Stimulated activated effector memory CD8-positive, alpha-beta T cell treated with anti-CD3 and anti-CD28 coated beads, Interleukin-12 subunit alpha, Interleukin-12 subunit beta, amount 100 ng/mL, for 72 hours (primary cell): ENCODE measurements at places on chromosomes 1 and 21.

DNA sequence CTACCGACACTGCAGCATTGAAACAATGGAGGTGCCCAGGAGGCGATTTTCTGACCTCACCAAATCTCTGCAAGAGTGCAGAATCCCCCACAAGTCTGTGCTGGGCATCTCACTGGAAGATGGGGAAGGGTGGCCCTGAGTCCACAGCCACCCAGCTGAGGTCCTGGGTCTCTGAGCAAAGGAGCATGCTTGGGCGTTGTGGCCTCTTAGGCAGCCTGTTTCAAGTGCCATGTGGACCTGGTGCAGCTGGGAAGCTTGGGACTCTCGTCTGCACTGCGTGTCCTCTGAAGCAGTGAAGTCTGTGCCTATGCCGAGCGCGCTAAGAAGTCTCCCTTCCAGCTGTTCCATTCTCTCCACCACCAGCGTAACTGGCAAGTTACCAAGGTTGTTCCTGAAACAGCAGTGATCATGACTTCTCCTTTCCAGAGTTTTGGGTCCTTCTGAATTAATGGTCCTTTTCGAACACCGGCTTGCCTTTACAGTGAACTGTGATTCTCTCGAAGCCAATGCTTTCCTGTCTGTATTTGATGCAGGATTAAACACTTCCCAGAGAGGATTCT lies 5.0 kb upstream of the PLA2G2C start:
- DNase-seq = no peak

- DNase-seq = no peak
These were observed 1024.8 kb downstream of the PLA2G4A start for GRCh38 chr1:187853505-187853904.

- no peak for DNase-seq
These were observed 9.9 kb downstream of the ANGPTL7 start for GRCh38 chr1:11198851-11199594.

GRCh38 chr1:11749203-11749689 lies 12.7 kb upstream of the C1orf167 start:
- DNase-seq = peak; percentile 21
